Activated CD4-positive, alpha-beta memory T cell treated with anti-CD3 and anti-CD28 coated beads for 36 hours (primary cell): ENCODE measurements at places on chromosomes 5 and 9. TPM values are rescaled to one million over a fixed set of nuclear protein-coding genes. Genes with fewer than 3 reads are reported as not detected.
A peak's percentile ranks its signal among the peaks of the same experiment; 100 is the strongest.

PPWD1 gene
- total RNA-seq, result 42.2 TPM

RETREG1 gene
- total RNA-seq, result 8.1 TPM

SLC45A2 gene
- not detected for total RNA-seq

CCL27 gene
- not detected for total RNA-seq

NR5A1 gene
- not detected for total RNA-seq

PTPA gene
- total RNA-seq, result 76.3 TPM

DNA sequence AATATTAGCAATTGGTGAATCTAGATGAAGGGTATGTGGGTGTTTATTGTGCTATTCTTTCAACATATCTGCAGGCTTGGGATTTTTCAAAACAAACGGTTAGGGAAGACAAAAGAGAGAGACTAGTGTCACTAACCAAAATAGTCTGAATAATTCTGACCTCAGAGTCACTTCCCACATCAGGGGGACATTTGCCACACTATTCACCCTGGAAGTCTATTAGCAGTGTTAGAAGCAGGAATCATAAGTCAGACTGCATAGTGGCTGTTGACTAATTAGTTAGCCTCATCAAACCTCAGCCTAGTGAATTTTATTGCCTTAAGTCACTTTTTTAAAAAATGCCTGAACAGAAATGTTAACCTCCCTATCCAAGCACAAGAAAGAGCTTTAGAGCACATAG lies 169.2 kb upstream of the RGMB start:
- no peak overlapping the region for H3K27ac ChIP-seq
- H3K4me1 ChIP-seq, result no peaks in the 10 kb centered on the region
- H3K36me3 ChIP-seq, result no peaks in the 10 kb centered on the region
- DNase-seq, result no peak
- H3K4me3 ChIP-seq, result no peak overlapping the region

DNA sequence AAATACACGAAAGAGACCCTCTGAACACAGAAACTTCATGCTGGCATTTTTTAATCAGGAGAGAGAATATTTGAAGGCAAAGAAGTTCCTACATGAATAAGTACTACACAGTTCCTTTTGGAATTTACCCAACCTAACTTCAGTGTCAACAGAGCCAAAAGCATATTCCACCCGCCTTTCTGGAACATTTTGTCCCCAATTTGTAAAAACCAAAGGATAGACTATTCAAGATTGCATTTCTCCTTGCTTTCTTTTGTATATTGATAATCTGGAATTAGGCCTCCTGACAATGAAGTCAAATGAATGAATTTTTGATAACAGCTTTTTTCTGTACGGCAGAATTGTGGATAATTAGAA lies 39.4 kb upstream of the TRAF1 start:
- H3K27ac ChIP-seq, result no peak overlapping the region
- DNase-seq, result no peak
- no peak overlapping the region for H3K4me3 ChIP-seq
- no peaks in the 10 kb centered on the region for H3K4me1 ChIP-seq
- H3K27me3 ChIP-seq, result no peaks in the 10 kb centered on the region
- no peaks in the 10 kb centered on the region for H3K36me3 ChIP-seq

DNA sequence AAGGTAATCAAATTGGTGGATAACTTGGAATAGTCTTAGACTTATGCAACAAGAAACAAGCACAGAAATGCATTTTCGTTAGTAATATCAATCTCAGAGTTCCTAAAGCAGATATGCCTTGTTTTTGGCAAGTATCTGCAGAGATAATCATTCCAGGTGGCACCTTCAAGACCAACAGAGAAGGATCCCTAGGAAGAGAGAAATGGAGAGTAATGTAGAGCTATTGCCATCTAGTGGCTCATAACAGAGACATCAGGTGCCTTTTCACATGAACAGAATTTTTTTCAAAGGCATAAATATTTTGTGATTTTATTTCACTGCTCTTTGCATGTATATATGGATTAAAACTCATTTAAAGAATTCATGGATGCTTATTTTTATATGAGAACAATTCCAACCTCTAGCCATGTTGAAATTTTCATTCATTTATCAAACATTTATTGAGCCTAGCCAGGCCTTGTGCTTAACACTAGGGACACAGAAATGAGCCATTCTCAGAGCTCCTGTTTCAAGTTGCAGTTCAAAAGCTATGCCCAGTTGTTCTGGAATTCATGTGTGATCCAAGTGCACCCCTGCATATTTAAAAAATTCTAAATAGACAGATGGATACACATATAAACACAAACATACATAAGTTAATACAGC lies 117.5 kb upstream of the OR13F1 start:
- no peaks in the 10 kb centered on the region for H3K4me1 ChIP-seq
- no peaks in the 10 kb centered on the region for H3K27me3 ChIP-seq
- no peak overlapping the region for H3K27ac ChIP-seq
- no peak for DNase-seq
- no peaks in the 10 kb centered on the region for H3K36me3 ChIP-seq
- H3K4me3 ChIP-seq, result no peak overlapping the region

DNA sequence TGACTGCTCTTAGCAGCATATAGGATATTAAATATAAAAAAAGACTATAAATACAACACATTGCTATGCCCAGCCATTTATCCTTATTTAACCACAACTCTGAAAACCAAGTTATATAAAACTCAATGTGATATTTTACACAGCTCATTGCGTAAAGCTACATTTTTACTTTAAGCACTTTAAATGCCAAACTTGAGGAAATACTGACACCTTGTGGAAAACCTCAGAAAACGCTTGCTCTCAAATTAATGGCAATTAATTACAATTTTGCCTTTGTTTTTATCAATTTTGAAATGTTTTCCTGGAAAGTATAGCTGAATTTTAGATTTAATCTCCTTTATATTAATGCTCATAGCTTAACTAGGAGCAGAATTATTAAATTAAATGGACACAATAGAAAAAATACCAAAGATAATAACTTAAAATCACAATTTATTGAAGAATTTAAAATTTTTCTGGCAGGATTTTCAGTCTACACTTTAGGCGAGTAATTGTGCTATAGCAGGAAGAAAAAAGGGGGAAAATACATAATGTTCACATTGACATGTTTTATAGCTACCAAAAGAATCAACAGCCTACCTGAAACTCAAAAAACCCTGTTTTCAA lies 25.2 kb upstream of the PLAC8L1 start:
- H3K27ac ChIP-seq, result no peak overlapping the region
- H3K27me3 ChIP-seq, result no peaks in the 10 kb centered on the region
- peaks cover 44% of the 10 kb centered on the region for H3K36me3 ChIP-seq
- no peaks in the 10 kb centered on the region for H3K4me1 ChIP-seq

DNA sequence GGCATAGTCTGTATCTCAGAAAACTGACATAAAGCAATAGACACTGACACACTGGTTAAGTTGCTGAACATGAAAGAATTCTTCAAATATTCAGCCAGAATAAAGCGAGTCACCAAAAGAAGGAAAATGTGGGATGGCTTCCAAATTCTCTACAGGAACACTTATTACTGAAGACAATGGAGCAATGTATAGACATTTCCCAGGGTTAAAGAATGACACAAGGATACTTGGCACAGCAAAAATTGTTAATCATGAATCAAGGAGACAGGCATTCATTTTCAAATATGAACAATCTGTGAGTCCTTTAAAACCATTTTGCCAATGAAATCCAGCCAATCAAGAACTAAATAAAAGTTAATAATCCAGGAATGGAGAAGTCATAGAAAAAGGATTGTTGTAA lies 92.5 kb downstream of the MTX3 start:
- no peaks in the 10 kb centered on the region for H3K4me1 ChIP-seq
- H3K4me3 ChIP-seq, result no peak overlapping the region
- peaks cover 46% of the 10 kb centered on the region for H3K27me3 ChIP-seq
- no peaks in the 10 kb centered on the region for H3K36me3 ChIP-seq
- no peak overlapping the region for H3K27ac ChIP-seq

- no peak overlapping the region for H3K27ac ChIP-seq
- H3K4me3 ChIP-seq, result no peak overlapping the region
- no peak for DNase-seq
- no peaks in the 10 kb centered on the region for H3K27me3 ChIP-seq
These were observed 3.2 kb downstream of the MROH2B start for GRCh38 chr5:41067714-41068568.

DNA sequence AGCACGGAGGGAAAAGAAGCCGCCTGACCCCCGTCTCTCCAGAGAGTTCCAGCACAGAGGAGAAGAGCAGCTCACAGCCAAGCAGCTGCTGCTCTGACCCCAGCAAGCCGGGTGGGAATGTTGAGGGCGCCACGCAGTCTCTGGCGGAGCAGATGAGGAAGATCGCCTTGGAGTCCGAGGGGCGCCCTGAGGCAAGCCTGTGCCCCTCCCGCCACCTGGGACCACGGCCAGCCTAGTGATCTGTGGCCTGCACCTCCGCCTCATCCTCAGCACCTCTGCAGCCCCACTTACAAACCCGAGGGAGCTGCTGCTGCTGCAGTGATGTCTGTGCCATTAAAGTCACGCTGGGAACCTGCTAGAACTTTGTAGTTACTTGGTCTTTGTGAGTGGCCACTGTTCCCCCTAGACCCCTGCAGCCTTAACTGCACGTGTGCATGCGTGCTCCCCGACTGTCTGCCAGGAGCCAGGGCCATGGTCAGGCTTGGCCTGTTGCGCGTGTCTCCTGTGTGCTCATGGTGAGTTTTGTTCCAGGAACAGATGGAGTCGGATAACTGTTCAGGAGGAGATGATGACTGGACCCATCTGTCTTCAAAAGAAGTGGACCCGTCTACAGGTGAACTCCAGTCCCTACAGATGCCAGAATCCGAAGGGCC lies 12.5 kb downstream of the SQSTM1 start:
- no peak overlapping the region for H3K4me3 ChIP-seq
- peaks cover 21% of the 10 kb centered on the region for H3K4me1 ChIP-seq
- H3K36me3 ChIP-seq, result peaks cover 62% of the 10 kb centered on the region
- peak overlapping the region; percentile 67 for H3K27ac ChIP-seq
- DNase-seq, result no peak
